Spinal cord (tissue), 10 donors: ENCODE measurements at places on chromosomes 16 and 17.

DNA sequence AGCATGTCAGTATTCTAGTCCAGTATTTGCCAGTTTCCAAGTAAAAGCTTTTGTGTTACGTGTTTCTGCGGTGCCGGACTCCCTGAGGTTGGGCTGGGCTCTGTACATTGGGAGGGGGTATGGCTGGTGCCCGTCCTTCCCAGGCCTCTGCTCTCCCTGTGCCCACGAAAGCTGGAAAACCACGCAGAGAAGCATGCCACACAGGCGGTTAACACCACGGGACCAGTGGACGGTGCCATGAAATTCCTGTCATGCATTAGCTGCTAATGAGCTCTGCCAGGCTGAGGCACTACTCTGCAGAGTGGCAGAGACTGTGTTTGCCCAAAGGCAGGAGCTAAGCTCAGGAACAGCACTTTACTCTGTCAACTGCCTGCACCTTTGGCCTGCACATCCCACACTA is 8.1 kb downstream of the SMIM5 start:
- H3K4me1 ChIP-seq, result peaks cover 28% of the 10 kb centered on the region
- H3K27ac ChIP-seq, result no peak overlapping the region
- H3K27me3 ChIP-seq, result no peaks in the 10 kb centered on the region
- peaks cover 80% of the 10 kb centered on the region for H3K36me3 ChIP-seq
- DNase-seq, result no peak

DNA sequence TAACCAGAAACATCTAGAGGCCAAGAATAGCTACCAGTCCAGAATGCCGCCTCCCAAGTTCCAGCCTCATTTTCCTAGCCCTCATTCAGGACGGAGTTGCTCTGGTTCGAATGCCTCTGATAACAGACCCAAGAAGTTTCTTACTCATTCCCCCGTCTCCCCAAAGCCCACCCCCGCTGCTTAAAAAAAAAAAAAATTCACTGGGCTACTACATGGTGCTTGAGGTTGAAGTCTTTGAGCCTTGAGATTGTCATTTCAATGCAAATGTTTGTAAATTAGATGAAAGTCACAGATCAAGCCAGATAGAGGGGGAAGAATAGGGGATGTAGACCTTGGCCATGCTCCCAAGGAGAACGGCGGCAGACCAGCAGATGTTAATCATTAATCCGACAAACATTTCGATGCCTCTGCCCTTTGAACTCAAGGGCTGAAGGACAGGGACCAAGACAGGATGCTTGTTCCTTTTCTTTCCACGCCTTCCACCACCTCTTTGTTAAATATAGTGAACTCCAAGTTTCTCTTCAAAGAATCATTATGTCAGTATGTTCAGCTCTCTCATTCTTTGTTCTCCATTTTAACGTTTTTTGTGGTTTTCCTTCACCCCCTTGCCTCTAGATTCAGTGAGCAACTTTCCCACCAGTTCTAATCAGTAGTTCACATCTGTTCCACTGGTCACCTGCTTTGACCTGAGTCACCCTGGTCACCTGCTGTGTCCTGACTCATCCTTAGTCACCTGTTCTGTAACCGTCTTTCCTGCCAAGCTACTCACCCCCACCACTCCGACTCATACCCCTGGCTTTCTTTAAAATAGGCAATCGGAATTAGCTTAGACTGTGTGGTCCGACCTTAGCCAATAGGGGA is 190.3 kb downstream of the CPPED1 start:
- no peak overlapping the region for H3K4me3 ChIP-seq
- H3K36me3 ChIP-seq, result no peaks in the 10 kb centered on the region
- H3K4me1 ChIP-seq, result no peaks in the 10 kb centered on the region
- DNase-seq, result no peak
- no peak overlapping the region for H3K27ac ChIP-seq
- no peaks in the 10 kb centered on the region for H3K27me3 ChIP-seq

GRCh38 chr16:69410219-69410990 is 14.0 kb upstream of the CYB5B start:
- no peaks in the 10 kb centered on the region for H3K36me3 ChIP-seq
- H3K27me3 ChIP-seq, result no peaks in the 10 kb centered on the region
- no peak for DNase-seq
- no peak overlapping the region for H3K4me3 ChIP-seq
- H3K4me1 ChIP-seq, result no peaks in the 10 kb centered on the region

DNA sequence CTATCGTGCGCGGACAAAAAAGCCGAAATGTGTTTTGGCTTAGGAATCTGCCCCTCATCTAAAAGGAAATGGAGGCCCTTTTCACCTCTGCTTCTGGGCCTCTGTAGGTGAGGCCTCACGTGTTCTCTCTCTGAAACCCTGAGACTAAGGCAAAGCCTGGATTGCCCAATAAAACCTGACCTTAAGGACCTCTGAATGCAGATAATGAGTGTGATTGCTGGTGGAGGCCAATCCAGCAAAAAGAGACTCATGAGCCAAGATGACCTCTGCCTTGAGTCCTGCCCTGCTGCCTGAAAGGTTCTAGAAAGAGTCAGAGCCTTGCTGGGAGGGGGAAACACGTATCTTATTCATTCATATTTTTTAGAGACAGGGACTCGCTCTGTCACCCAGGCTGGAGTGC is 44.5 kb upstream of the ABR start:
- DNase-seq, result no peak
- H3K4me1 ChIP-seq, result peaks cover 9% of the 10 kb centered on the region
- H3K4me3 ChIP-seq, result no peak overlapping the region
- no peak overlapping the region for H3K27ac ChIP-seq

- no peaks in the 10 kb centered on the region for H3K27me3 ChIP-seq
- H3K36me3 ChIP-seq, result no peaks in the 10 kb centered on the region
- no peak overlapping the region for H3K4me3 ChIP-seq
- no peak overlapping the region for H3K27ac ChIP-seq
- no peaks in the 10 kb centered on the region for H3K4me1 ChIP-seq
Measured at GRCh38 chr17:78300962-78301820, 58.7 kb downstream of the SOCS3 start.

DNA sequence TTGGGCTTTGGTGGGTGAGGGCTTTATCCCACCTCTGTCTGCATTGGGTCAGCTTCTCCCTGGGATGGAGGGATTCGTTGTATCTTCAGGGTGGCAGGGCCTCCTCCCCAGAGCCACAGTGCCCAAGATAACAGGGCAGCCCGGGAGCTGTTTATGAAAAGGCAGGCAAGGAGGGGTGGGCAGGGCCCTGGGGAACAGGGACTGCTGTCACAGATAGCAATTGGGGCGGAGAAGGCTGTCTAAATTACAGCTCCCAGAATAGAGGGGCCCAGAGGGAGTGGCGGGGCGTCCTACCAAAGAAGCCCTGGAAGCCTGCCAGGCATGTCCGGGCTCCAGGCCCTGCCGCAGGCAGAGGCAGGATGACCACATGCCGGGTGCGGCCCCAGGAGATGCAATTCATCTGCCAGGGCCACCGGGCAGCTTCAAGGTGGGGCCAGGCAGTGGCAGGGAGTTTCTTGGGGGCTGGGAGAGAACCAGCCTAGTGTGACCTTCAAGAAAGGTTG is 18.8 kb upstream of the PHOSPHO1 start:
- H3K36me3 ChIP-seq, result no peaks in the 10 kb centered on the region
- no peak overlapping the region for H3K4me3 ChIP-seq
- no peaks in the 10 kb centered on the region for H3K27me3 ChIP-seq
